ENCODE measurements at places on chromosomes 5 and 9.

- DNase-seq, result no peak
Observed at GRCh38 chr5:40046792-40047191, 622.0 kb upstream of the DAB2 start.

GRCh38 chr5:153212471-153212870 is 278.0 kb upstream of the GRIA1 start:
- no peak for DNase-seq

DNA sequence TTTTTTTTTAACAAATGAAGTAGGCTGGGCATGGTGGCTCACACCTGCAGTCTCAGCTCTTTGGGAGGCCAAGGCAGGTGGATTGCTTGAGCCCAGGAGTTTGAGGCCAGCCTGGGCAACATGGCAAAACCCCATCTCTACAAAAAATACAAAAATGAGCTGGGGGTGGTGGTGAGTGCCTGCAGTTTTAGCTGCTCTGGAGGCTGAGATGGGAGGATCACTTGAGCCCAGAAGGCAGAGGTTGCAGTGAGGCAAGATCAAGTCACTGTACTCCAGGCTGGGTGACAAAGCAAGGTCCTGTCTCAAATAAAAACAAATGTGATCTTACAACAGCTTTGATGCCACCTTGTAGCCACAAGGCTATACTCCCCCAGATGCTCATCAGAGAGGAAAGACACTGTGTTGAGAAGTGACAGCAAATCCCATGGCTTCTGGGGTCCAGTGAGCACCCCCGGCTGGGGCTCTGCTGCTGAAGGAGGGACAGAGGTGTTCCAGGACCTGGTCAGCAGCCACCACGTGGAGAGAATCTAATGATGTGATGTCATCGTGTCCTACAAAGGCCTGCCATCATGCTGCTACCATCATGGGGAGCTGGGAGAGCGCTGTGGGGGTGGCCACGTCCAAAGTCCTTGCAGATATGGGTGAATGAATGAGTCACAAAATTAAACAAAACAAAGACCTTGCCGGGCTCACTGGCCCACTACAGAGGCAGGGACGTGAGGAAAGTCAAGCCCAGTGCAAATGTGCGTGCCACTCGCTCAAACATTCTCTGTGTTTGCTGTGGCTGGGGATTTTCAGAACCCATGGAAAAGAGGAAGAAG is 60.7 kb downstream of the PRRT1B start:
- no peak for DNase-seq

- no peak for DNase-seq
Observed at GRCh38 chr9:27408001-27408400, 111.1 kb upstream of the EQTN start.

DNA sequence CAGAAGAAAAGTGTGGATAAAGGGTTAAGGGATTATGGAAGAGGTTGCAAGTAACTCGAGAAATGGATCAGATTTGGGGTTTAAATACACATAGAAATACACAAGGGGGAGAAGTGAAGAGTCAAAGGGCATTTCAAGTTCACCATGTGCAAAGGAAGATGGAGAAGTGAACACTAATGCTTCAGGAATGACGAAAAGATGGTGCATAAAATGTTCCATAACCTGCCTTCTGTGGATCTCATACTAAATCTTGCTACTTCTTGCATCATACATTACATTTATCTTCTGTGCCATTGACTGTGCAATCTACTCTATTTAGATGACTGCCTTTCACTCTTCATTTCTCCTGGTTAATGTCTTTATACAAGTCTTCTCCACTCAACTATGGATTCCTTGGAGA is 5.7 kb upstream of the SMC2 start:
- no peak for DNase-seq

DNA sequence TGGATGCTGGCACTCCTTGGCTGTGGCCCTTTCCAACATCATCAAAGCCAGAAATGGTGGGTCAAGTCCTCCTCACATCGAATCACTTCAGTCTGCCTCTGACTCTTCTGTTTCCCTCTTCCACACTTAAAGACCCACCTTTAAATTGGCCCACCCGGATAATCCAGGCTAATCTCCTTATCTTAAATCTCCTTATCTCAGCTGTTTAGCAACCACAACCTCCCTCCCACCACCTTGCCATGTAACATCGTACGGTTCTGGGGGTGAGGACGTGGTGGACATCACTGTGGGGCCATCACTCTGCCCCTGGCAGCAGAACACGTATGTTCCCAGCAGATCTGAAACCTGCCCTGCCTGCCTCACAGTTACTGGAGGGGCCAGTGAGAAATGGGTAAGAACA is 11.5 kb downstream of the IGFBPL1 start:
- no peak for DNase-seq

GRCh38 chr5:18526792-18527405 is 892.6 kb downstream of the TAF11L14 start:
- no peak for DNase-seq
